ENCODE measurements at places on chromosomes 5 and 9.

GRCh38 chr5:179273441-179274145 lies 71.7 kb downstream of the ADAMTS2 start:
- no peak for DNase-seq

GRCh38 chr5:132549576-132549975 lies 6.3 kb upstream of the IL5 start:
- DNase-seq, result no peak

DNA sequence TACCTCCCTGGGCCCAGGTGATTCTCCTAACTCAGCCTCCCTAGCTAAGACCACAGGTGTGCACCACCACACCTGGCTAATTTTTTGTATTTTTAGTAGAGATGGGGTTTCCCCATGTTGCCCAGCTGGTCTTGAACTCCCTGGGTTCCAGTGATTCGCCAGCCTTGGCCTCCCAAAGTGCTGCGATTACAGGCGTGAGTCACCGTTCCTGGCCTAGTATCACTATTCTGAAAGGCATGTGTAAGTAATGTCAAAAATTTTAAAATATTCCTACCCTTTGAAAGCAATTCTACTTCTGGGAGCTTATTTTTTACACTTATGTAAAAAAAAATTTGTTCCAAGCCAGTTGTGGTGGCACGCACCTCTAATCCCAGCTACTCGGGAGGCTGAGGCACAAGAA lies 27.1 kb upstream of the TLE1 start:
- DNase-seq, result no peak

DNA sequence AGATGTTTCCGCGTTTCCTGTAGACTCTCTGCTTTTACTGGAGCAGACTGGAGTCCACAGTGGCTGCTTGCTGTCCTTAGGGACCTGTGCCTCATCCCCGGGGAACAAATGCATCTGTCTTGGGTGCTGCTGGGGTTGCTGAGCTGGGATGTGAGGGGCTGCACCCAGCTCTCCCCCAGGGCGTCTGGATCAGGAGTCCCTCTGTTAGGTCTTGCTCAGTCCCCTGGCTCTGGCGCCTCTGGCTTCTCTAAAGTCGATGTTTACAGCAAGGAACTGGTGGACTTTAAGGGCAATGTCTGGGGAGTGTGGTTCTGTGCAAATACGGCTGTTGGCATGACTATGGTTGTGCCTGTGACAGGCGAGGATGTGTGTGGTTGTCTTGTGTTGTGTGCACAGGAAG lies 91.4 kb downstream of the CACNA1B start:
- no peak for DNase-seq

- no peak for DNase-seq
Measured at GRCh38 chr9:135397142-135397541, 82.4 kb upstream of the PPP1R26 start.

- DNase-seq, result no peak
Measured at GRCh38 chr5:18732556-18733479, 1098.6 kb downstream of the TAF11L14 start.

GRCh38 chr9:136646827-136647711 lies 15.6 kb upstream of the EGFL7 start:
- DNase-seq, result no peak

DNA sequence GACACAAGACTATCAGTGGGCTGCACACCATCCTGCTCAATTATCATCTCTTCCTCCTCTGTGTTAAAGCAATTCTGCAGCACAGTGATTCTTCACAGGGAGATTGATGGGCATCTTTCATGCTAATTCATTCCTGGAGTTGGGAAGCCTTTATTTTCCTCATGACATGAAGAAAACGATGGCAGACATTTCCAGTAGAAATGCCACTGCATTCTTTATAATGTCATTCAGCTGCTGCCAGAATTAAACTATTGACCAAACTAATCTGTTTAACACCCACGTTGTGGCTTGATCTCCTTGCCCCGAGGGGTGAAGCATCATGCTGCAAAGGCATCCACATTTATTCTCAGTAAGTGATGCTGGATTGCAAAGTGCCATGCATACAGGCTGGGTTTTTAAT lies 273.0 kb downstream of the SPOCK1 start:
- no peak for DNase-seq

GRCh38 chr9:123680352-123680751 lies 249.6 kb downstream of the DENND1A start:
- no peak for DNase-seq

DNA sequence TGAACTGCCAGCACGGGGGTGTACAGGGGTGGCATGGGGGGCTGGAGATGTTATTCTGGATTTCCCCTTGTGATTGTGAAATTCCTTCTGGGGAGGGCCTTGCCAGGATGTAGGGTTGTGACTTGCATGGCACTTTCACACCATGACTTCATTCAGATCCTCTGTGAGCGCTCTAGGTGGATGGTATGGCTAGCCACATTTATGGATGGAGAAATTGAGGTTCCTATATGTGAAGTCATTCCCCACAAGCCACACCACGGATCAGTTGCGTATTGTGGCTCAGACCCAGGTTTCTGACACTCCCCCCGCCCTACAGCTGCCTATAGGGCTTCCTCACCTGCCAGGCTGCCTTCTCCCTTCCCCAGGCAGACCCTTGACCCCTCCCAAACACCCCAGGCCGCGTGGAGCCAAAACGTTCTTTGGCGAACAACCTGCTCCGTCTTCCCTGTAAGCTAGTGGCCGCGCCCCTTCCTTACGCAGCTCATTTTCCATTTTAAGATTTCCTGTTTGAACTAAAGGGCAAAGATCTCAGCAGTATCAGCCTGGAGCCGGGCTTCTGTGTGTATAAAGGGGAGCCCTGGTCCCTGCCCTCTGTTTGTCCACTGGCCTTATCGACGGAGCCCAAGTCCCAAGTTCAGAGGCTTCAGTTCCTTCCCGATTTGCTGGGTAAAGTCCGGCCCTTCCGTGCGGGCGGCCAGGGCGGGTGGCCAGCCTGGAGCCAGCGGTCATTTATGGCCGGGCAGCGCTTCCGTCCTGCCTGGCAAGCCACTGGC lies 97.8 kb upstream of the KLF4 start:
- DNase-seq, result no peak

DNA sequence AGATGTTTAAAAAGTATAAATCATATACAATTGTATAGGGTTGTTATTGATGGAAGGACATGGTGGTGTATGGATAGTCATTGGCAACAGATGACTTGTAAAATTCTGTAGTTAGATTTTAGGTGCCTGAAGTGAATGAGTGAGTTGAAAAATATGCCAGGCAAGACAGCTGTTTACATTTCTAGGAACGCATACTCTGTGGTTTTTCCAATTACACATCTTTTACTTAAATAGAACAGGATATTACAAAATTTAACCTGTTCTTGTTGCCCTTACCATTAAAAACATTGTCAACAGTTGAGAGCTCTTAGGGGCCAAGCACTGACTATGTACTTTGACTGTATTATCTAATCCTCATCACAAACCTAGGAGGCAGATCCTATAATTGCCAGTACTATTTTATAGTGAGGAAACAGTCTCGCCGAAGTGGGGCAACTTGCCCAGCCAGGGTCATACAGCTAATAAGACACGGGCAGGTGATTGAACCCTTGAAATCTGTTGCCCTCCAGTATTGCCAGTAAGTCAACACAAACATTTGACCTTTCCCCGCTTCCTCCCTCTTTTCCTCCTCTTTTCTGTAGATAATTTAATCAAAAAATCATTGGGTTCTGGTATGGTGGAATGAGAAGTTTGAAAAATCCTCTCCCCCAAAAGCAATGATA lies 88.6 kb downstream of the MACROH2A1 start:
- DNase-seq, result peak; percentile 17

GRCh38 chr9:4984171-4984620 lies 876 bp upstream of the JAK2 start:
- no peak for DNase-seq

GRCh38 chr5:178808886-178809285 lies 50.9 kb upstream of the ZNF354B start:
- DNase-seq, result no peak

DNA sequence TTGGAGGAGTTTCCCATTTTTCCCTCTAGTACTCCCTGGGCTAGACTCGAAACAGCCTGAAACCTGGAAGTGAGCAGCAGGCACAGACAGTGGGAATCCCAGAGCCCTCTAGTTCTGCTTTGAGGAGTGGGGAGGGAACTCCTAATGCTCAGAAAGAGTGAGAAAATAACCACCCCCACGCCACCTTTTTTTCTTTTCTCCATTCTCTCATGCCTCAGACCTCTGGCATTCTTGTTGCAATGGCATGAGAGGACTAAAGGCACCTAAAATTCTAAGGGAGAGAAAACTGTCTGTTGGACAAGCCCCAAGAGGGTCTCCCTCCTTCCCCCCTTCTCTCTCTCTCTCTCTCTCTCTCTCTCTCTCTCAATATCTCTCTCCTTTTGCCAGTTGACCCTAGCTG lies 15.1 kb upstream of the IRF1 start:
- DNase-seq, result no peak

GRCh38 chr5:130111746-130112145 lies 207.5 kb downstream of the CHSY3 start:
- DNase-seq, result no peak

DNA sequence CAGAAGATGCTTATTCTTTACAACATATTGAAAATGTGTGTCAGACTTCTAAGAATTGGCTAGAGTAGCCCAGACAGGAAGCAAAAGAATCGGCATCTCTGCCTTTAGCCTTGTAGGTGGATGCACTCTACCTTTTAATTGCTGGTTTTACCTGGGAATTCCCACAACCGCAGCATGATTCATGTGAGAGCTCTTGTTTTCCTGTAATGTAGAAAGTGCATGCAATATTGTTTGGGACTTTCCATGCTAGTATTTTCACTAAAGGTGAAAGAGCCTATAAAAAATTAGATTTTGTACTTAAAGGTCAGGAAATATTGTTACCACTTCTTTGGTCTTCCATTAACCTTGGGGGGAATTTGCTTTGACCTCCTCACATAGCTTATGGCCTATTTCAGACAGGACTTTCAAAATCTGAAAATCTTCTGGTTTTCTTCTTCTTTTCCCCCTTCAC lies 89.8 kb downstream of the NTRK2 start:
- DNase-seq, result no peak

GRCh38 chr9:81397481-81398381 lies 291.6 kb downstream of the TLE1 start:
- no peak for DNase-seq

DNA sequence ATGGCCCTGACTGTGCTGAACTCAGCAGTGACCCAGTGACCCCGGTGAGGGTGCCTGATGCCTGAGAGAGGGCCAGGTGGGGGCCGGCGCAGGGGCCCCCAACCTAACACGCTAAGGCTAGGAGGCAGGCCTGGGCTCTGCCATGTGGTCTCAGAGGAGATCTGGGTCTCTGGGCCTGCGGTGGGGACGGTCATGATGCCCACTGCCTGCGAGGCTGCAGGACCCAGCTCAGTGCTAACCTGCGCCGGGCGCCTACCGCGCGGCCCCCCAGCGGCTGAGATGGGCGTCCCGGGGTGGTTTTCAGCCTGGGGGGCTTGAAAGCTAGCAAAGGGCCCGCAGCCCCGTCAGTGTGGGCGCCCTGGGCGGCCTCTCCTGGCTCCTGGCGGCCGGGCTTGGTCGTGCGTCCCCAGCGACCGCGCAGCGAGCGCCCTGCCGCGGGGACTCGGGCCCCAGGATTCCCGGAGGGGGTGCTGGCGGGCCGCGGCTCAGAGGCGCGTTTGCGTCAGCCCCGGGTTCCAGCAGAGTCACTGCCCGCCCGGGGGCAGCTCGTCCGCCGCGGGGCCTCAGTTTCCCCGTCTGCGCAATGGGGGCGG lies 2.5 kb downstream of the EGFL7 start:
- DNase-seq, result no peak

DNA sequence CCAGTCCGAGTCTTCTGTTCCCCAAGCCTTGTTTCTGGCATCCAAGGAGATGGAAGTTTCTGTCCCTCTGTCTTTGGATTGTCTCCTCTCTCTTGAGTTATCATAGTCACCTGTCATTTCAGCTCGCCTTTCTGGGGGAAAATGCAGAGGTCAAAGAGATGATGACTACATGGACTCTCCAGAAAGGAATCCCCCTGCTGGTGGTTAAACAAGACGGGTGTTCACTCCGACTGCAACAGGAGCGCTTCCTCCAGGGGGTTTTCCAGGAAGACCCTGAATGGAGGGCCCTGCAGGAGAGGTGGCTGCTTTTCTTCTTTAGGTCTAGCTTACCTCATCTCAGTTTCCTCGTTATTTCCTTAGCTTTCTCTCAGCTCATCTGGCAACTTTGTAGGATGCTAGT lies 25.1 kb downstream of the ERAP2 start:
- DNase-seq, result no peak

- DNase-seq, result peak; percentile 76
Measured at GRCh38 chr5:34533582-34534522, 122.3 kb upstream of the RAI14 start.

DNA sequence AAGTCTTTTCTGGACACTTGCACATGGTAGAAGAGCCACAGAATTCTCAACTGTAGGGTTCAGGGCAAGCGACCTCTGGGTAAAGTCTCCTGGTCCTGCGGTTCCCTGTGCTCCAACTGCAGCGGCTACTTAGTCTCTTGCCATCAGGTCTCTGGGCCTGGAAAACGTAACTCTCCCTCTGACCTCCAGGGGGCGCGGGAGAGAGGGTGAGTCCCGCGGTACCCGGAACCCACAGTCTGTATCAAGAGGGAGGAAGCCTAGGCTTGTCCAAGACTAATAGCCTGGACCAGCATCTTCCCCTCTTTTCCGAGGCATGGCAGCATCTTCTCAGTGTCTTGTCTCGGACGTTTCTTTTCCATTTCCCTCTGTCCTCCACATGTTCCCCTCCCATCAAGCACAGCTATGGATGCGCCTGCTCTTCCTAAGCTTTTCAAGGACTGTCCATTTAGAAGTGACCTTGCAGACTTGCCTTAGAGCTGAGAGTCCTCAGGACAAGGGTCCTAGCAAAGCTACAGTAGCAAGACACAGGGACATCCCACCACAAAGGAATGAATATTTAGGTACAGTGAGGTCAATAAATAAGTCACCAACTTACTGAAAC lies 59.3 kb downstream of the FSTL4 start:
- DNase-seq, result no peak

GRCh38 chr5:168005093-168005492 lies 286.4 kb upstream of the WWC1 start:
- DNase-seq, result no peak

- peak; percentile 62 for DNase-seq
Measured at GRCh38 chr5:58410441-58410840, 49.4 kb downstream of the PLK2 start.

- no peak for DNase-seq
Measured at GRCh38 chr9:107807183-107807582, 317.6 kb upstream of the KLF4 start.

DNA sequence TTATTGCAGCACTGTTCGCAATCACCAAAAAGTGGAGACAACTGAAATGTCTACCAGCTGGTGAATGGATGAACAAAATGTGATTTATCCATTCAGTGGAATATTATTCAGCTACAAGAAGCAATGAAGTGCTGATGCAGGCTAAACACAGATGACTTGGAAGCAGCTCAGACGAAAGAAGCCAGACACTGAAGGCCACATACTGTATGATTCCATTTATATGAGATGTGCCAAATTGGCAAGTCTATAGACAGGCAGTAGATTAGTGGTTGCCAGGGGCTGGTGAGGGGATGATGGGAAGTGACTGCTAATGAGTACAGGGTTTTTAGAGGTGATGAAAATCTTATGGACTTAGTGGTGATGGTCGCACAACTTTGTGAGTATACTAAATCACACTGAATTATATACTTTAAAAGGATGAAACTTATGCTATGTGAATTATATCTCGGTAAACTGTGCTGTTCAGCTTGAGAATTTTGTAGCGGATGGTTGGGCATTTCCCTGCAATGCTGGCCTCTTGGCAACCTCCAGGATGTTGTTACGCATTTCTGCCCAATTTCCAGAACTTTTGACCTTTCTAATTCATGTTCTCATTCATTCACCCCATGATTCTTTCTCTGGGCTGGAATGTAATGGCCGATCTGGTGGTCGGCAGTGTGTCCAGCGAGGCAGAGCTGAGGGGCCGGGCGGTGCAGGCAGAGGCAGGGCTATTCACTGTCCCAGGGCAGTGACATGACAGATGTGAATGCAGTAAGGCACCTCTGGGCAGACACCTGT lies 22.0 kb upstream of the WNK2 start:
- no peak for DNase-seq
